ENCODE measurements at places on chromosomes 7 and 10.
A peak's percentile ranks its signal among the peaks of the same experiment; 100 is the strongest.

- DNase-seq: no peak
Observed at GRCh38 chr7:71286924-71287323, 155.0 kb downstream of the GALNT17 start.

DNA sequence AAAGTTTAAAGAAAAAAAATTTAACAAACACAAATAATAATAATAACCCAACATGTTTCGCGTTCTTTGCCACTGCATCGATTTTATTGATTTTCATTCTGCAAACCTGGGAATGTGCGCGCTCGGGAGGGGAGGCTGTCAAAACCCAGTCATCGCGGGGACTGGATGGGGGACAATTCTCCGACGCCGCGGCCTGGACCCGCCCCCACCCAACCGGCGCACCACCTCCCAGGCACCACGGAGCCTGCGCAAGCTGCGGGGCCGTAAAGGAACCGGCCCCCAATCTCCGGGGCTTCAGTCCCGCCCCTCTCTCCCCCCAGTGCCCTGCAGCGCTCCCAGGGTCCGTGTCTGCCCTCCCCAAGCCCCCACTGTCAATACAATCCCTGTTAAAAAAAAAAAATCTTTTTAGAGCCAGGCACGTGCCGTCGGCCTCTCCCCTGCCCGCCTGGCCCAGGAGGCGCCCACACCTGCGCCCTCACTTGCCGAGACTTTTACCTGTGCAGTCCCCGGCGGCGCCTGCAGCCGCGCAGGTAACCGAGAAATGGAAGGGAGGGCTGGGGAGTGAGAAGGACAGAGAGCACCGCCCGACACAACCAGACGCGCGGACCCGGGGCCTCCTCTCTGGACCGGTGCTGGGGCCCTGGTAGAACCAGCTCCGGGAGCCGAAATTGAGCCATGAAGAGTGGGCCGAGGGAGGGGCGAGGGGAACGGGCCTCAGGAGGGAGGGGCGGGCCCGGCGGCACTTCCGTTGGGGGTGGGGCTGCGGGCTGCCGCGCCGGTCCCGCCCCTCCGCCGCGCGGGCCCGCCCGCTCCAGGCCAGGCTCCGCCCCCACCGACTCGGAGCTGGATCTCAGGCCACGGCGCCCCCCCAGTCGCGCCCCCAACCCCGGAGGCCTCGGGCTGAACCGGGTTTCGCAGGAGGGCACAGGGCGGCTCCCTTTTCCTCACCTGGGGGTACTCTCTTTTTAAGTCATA, 7.6 kb upstream of the ZNF503 start:
- DNase-seq: peak; percentile 49

DNA sequence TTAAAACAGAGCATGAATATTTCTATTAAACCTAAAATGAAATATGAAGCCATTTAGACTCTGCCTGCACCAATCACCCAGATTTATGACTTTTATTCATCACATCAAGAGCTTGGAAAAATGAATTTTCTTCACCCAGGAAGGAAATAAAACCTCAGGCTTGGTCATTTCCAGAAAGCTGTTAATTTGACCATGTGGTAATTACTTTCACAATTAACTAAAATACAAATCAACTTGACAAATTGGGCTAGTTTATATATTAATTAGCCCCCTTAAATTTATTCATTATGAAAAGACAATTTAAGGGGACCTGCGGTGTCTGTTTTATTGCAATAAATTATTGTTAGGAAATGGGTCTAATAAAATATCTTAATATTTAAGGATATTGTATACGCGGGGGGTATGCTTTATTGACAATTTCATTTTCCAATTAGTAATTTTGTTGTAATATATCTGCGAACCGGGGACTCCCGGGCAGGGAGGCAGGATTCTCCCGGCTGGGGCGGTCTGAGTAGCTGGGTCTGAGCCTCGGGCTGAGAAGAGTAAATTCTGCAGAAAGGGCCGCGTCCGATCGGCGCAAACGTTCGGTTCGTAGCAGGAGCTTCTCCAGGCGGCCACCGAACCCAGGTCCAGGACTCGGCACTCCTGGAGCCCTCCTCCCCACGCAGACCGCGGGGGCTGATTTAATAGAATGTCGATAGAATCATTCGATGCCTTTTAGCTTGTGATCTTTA, 9.4 kb upstream of the MNX1 start:
- DNase-seq: no peak

DNA sequence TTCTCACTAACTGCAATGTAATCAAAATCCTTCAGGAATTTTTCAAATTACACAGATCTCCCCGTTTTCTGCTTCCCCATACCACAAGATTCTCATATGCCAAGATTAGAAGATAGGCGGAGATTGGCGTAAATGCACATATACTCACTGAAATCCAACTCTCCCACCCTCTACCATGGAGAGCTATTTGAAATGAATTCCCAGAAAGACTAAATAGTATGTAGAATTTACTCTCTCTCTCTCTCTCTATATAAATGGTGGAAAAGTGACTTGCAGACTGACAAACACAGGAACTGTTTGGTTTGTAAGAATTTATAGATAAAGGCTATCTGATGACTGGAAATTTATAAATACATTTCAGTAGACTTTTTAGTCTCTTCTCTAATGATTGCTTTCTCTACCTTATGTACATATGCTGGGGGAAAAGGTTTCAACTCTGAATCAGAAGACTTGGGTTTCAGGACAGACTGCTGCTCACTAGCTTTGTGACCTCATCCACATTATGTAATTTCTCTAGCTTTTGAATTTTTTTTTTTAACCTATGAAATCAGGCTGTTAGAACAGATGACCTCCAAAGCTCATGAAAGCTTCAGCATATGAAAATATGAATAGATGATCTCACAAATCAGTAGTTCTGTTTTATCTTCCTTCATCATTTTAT, 67.8 kb upstream of the CSTF2T start:
- no peak for DNase-seq

DNA sequence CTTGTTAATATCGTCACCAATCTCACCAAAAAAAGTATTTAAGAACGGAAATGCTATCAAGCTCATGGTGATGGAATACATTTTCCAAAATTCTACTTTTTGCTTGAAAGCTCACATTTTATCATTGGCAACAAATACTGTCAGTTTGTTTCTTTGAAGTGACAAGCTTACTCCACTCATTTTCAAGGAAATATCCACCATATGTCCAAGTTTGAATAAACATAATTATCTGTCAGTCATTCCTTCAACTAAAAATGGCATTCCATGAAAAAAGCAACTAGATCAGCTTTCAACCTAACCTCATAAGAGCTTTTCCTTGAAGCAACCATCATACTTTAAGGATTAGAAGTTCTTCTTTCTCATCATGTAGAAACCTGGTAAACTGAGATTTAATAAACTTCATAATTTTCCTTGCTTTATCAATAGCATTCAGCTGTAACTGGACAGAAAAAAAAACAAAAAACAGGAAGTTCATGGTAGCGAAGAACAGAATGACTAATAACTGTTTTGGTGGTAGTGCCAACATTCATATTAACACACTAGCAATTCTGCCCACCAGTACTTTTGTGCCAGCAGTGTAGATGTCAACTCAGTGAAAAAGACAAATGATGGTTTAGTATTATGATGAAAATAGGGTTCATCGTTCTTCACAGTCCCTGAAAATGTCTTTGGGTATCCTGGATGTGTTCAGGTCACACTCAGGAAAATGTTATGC, 764.9 kb downstream of the GRM8 start:
- DNase-seq: no peak

GRCh38 chr7:141045126-141045841, 28.6 kb upstream of the TMEM178B start:
- peak; percentile 10 for DNase-seq

DNA sequence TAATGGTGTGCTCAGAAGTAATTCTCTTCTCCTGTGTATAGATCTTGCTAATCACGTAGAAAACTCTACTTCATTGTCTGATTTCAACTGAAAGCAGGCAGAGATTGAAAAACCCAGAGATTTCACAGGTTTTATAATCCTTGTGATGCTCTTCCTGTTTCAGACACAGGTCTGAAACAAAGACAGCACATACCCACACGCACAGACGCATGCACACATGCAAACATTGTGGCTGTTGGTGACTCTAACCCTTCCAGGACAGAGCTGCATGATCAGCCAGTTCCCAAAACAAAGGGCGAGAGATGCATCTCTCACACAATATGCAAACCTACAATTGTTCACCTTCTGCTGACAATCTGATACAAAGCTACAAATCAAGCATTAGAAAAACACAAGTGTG, 11.1 kb upstream of the TFEC start:
- no peak for DNase-seq

DNA sequence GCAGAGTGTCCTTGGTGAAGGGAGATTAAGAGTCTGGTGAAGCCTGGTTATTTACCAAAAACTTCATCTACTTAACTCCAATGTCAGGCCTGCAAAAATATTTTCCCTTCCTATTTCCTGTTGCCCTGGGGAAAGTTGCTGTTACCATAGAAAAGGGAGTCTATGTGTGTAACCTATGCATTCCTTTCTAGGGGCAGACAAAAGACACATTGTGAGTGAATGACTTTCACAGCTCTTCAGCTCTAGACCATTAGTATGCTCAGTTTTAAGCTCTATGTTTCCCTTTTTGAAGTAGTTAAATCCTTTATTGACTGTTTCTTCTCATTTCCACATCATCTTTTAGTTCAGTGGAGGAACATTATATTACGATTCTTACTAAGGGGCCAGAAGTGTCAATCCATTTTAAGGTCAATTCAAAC, 45.6 kb upstream of the SGCE start:
- DNase-seq: peak; percentile 60

- DNase-seq: no peak
Observed at GRCh38 chr10:24930427-24930826, 22.0 kb downstream of the PRTFDC1 start.

GRCh38 chr10:122656308-122656705, 43.3 kb downstream of the C10orf120 start:
- no peak for DNase-seq

GRCh38 chr7:28654110-28654509, 241.8 kb downstream of the CREB5 start:
- no peak for DNase-seq

DNA sequence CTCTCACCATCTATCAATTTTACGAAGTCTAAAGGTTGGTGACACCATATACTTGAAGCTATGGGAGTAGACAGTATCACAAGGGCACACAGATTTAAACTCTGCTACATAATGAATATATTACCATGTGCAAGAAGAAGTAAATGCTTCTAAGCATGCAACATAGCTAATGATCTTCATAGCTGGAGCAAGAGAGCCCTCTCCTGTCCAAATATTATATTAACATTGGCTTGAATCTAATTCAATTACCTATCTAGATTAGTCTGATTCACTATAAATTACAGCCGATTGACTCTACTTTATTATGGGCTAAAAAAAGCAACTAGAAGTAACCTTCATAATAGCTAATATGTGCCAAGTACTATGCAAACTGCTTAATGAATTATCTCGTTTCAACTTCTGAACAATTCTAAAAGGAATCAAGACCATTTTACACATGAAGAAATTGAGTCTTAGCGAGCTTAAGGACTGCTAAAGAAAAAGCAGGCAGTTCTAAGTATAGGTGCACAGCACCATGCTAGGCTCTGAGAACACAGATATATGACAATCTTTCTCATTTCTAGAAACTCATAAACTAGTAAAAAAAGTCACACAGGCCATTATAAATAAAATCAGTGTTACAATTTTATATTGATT, 21.9 kb downstream of the FRA10AC1 start:
- DNase-seq: peak; percentile 48

DNA sequence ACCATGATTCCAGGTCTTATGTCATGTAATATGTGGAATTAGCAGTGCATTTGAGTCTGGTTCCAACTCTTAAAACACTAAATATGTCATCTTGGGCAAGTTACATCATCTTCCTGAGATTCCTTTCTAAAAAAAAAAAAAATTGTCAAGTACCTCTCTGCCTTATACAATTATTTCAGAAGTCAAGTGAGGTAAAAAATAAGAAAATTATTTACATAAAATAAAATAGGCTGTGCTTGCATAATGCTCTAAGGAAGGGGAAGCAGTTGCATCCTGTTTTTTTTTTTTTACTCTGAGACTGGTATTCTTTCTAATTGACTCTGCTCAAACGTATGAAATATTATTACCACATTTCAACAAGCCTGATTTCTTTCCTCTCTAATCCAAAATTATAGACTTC, 55.1 kb upstream of the SEMA3A start:
- DNase-seq: no peak

DNA sequence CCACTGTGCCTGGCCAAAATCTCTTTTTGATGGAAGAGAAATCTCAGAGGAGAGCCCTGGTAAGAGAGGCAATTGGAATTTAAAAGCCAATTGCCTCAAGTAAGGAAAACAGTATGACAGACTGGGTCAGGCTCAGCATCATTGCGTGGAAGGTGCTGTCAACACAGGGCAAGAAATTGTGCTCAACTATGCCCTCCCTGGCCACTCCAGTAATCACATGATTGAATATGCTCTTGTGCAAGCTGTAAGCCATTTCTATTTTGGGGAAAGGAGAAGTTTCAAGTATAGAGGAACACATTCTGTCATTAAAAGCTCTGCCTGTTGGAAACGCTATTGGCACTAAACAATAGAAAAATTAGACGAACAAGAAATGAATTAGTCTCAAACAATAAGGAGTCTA, 1127.7 kb downstream of the REEP3 start:
- no peak for DNase-seq

- no peak for DNase-seq
Observed at GRCh38 chr7:145737617-145738016, 379.0 kb upstream of the CNTNAP2 start.

GRCh38 chr10:84607044-84607443, 278.7 kb downstream of the CCSER2 start:
- DNase-seq: no peak

GRCh38 chr10:132579027-132579859, 41.7 kb downstream of the INPP5A start:
- no peak for DNase-seq

DNA sequence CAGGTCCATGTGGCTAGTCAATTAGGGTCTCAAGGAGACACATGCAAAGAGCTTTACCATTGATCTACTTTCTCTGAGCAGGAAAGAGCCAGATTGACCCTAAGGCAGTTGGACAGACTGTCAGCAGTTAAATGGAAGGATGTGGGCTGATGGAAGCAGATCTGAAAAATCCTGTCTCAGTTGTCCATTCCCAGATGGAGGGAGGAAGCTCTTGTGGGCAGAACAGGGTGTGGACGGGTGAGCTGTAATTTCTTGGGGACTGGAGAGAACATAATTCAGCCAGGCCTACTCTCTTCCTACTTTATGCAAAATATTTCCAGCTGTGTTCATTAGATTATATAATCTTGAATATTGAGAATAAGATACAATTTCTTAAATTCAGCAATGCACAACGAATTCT, 163.6 kb downstream of the GNAT3 start:
- no peak for DNase-seq

DNA sequence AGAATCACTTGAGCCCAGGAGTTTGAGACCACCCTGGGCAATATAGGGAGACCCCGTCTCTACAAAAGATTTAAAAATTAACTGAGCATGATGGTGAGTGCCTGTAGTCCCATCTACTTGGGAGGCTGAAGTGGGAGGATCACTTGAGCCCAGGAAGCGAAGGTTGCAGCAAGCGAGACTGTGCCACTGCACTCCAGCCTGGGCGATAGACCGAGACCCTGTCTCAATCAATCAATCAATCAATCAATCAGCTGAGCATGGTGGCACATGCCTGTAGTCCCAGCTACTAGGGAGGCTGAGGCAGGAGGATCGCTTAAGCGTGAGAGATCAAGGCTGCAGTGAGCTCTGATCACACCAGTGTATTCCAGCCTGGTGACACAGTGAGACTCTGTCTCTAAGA, 40.5 kb downstream of the DNAJB12 start:
- no peak for DNase-seq
